ENCODE measurements at places on chromosomes 11 and 22.

DNA sequence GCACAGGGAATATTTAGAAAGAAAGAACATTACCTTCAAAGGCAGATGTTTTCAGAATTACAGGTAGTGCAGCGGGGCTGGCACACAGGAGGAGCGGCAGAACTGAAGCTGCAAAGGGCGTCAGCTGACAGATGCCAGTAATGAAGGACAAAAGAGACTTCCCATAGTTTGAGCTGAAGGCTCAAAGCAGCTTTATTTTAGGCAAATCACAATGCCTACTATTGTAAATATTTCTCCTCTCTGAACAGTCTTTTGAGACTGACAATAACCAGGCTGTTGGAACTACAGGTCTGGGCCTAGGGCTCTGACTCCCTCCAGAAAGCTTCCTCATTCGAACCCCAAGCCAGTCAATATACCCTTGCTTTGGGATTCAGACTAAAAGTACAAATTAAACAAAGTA lies 256.9 kb upstream of the NARS2 start:
- DNase-seq: no peak

DNA sequence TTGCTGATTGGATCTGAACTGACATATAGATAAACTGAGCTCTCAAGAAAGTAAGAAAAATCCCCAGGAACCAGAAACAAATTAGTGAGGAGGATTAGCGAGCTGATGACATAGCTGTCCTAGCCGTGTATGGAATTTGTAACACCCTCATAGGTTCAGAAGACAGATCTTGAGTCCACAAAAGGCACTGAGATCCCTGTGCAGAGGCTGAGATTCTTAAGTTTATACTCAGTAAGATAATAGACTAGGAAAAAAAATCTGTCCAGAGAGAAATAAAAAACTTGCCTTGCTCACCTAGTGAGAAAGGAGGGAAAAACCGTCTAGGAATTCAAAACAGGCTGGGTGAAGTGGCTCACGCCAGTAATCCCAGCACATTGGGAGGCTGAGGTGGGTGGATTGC lies 4.6 kb downstream of the NUMA1 start:
- no peak for DNase-seq

GRCh38 chr11:17774232-17775034 lies 39.9 kb downstream of the KCNC1 start:
- DNase-seq: no peak

DNA sequence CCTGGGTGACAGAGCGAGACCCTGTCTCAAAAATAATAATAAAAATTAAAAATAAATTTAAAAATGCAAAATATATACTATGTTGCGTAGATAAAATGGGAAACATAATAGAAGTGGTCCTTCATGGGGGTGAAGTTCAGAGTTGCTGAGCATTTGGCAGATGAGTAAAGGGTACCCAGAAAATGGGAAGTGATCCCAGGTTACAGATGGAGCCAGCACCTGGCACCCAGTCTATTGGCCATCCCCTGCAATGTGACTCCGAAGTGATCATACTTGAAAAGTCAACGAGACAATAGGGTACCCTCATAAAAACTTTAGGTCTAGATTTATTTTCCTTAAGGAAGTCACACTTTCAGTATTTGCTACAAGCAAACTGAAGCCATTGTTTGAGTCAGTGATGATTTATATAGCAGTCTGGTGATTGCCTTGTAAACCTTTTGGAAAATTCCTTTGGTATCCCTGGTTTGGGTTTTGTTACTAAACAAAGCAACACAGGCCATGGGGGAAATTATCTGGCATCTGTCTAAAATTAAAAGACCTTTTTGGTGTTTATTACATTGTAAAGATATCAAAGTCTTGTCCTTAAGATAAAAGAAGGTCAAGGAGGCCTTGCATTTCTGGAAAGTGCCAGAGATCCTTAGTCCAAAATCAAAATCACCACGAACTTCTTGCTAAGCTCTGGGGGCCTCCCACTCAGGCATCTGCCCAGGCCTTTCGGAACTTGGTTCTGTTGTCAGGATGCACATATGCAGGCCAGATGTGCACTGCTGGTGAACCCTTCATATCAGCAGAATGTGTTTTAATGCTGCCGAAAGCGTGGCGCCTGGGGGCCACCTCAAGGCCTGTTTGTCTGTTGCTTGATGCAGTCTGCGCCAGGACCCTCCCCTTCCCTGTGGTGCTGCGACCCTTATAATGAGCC lies 4.3 kb downstream of the SMARCB1 start:
- no peak for DNase-seq

DNA sequence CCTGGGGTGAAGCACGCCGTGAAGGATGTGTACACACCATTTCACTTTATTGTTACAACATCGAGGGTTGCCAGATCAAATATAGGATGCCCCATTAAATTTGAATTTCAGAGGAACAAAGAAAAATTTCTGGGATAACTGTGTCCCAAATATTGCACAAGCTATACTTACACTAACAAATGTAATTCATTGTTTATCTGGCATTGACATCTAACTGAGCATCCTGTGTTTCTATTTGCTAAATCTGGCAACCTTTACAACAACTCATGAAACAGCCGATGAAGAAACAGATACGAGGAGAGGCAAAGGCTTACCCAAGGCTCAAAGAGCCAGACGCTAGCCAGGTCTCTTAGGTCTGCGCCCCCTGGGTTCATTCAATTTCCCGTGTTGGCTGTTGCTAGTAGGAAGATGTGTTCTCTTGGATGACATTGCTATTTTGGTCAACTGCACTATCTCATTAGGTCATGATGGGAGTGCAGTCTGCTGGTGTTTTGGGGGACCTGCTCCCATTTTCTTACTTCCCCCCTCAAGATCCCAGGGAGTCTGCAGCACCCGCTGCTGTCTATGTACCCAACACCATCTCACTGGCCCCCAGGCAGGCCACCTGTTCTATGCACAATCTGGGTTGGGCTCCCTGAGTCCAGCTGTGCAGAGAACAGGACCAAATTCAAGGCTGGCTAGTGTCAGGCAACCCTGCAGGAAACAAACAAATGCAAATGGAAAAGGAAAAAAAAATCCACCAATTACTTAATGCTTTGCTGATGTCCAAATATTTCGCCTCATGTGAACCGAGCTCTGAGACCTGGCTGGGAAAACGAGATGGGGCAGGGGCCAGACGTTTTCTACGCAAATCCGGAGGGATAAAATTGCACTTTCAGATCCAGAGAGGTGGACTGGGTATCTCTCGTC lies 560.9 kb downstream of the MIAT start:
- DNase-seq: no peak

- DNase-seq: peak; percentile 91
Measured at GRCh38 chr22:27113211-27113635, 455.8 kb downstream of the MIAT start.

DNA sequence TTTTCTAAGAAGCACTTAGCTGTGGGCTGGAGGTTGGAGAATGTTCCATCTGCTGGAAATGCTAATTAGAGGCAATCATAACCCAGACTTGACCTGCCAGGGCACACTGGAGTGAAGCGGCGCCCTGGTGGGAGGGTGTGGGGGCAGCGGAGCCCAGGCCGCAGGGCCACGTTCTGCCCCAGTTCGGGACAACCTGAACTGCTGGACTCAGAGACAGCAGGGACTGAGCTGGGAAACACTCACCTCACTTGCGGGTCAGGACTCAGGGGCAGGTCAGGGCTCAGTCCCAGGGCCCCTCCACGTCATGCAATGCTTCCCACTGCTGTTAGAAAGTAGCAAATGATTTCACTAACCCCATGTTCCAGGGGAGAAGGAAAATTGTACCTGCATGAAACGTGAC lies 316.4 kb downstream of the NTM start:
- no peak for DNase-seq

- no peak for DNase-seq
Measured at GRCh38 chr11:108093128-108093904, 28.1 kb upstream of the ACAT1 start.

DNA sequence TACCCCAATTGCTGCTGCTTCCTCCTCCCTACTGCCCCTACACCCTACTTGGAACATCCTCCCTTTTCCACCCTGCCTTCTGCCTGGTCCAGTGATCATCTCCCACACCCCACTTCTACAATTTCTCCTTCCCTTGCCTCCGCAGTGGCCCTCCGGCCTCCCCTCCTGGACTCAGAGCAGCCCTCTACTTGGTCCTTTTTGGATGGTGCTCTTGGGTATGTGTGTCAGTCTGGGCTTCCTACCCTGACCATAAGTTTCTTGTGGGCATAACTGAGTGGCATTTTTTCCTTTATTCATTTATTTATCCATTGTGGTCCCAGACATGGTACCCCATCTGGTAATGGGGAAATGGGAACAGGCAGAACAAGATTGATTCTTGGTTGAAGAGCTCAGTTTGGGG lies 111.4 kb upstream of the NAV2 start:
- no peak for DNase-seq

DNA sequence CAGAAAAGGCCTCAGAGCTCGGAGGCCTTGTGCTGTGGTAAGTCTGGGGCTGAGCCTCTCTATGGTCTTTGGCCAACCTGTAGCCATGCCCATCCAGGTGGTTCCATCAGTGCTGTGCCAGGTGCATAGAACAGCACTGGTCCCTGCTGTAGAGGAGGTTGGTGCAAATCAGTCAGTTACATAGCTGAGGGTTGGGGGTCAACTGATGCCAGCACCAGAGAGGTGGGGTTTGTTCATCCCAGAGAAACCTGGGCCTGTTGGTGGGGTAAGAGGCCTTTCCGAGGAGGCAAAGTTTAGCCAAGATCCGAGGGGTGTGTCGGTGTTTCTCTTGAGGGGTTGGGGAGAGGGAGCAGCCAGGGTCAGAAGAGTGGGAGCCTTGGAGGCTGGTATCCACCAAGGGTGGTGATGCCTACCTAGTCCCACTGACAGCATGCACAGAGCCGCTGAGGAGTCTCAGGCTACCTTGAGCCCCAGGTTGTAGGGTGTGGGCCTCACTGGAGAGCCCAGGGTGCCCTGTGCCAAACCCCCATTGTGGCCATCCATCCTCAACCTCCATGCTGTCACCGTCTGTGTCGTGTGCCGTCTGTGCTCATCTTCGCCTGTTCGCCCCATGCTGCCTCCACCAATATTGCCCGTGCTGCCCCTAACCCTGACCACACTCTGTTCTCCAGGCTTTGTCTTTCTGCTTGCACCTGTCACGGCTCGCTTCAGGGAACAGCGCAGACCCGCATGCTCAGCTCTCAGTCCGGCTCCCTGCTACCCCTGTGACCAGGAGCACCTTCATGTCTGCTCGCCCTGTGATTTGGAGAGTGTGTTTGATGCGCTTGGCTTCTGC lies 78.7 kb upstream of the SUSD2 start:
- no peak for DNase-seq

DNA sequence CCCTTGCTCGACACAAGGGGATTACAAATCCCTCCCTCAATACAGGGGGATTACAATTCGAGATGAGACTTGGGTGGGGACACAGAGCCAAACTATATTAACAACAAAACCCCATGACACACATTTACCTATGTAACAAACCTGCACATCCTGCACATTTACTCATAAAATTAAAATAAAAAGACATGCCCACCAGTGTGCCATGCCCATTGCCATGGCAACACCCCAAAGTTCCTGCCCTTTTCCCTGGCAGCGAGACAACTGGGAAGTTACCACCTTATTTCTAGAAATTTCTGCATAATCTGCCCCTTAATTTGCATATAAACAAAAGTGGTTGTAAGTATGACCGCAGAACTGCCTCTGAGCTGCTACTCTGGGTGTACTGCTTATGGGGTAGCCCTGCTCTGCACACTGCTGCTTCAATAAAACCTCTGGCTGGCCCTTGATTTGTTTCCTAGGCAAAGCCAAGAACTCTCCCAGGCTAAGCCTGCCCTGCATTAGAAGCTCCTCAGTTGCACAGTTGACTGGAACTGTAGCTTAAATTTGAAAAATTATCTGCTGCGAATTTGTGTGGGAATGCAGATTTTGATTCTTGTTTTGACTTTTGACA lies 8.6 kb upstream of the INCENP start:
- DNase-seq: no peak

DNA sequence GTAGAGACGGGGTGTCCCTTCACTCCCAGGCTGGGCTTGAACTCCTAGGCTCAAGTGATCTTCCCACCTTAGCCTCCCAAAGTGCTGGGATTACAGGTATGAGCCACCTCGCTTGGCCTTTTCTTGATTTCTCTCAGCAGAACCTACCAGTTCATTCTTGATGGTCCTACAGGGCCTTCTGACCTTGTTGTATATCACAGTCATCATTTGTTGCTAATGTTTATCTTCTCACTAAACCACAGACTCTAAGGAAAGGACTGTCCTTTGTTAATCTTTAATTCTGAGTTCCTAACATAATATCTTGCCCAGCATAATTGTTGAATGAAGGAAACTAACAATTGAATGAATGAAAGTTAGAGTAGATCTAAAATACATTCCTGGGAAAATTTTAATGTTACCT lies 22.0 kb upstream of the ZC3H12C start:
- DNase-seq: peak; percentile 45

DNA sequence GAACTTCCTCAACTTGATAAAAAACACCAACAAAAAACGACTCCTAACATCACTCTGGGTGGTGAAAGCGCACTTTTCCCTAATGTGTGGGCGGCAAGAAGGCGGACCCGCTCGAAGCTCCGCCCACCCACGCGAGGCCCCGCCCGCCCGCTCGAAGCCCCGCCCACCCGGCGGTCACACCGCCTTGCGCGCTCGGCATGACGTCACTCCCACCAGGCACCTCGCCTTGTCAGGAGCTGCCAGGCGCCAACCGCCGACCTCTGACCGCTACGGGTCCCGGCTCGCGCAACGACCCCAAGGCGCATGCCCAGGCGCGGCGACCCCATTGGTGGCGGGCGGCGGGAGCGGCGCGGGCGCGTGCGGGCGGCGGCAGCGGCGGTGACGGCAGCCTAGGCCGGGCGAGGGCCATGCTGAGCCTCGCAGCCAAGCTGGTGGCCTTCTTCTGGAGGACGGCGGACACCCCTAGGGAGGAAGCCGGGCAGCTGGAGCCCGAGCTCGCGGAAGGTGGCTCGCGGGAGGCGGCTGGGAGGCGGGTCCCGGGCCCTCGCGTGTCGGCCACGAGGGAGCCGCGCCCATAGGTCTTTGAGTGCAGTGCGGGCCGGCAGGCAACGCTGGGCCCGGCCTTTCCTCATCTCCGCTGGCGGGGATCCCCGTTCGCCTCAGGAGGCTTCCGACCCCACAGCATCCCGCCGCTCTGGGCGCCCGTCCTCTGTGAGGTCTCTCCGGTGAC lies at the start of gene MOV10L1:
Gene MOV10L1 (plus strand): TSS at position 325 of the 730 bp plus-strand sequence. CDS start 83 bp downstream, at position 408.
- DNase-seq: no peak

GRCh38 chr11:74871037-74871436 lies 77.9 kb downstream of the XRRA1 start:
- no peak for DNase-seq

- peak; percentile 60 for DNase-seq
Measured at GRCh38 chr11:112613051-112613972, 347.9 kb upstream of the NCAM1 start.

GRCh38 chr22:20805972-20806471 lies 32.1 kb downstream of the SERPIND1 start:
- DNase-seq: no peak

DNA sequence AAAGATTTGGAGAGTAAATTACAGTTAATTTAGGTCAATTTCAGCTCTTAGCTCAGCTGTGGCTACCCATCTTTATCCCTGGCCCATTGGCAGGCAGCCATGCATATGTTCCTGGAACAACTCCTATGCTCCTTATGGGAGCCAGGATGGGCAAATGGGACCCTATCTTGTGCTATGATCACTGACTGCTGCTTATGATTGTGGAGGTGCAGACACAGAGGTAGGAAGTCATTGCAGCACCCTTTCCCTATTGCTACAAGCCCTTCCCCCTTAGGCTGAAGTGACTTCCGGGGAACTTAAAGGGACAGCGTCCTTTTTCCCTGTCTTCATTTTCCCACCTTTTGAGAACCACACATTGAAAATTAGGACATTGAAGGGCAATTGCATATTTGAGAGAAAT lies 112.7 kb downstream of the FCHSD2 start:
- no peak for DNase-seq

- no peak for DNase-seq
Measured at GRCh38 chr11:79456501-79456900, 15.7 kb upstream of the TENM4 start.
